ENCODE measurements at places on chromosomes 13 and 19.

DNA sequence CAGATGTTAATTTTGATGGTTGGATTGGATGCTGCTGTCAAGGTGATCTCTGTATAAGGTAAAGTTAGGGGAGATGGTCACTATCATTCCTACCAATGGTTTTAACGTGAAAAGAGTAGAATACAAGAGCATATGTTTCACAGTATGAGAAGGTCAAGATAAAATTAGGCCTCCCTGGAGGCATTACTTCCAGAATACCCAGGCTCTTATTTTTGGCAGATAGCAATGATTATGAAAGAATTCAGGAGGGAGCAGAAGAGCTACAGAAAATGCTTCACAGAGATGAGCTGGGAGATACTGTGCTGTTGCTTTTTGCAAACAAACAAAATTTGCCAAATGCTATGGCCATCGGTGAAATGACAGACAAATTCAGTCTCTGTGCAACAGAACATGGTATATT is 547.5 kb upstream of the SPRY2 start:
- H3K4me1 ChIP-seq, result no peaks in the 10 kb centered on the region
- no peak overlapping the region for H3K27ac ChIP-seq
- H3K27me3 ChIP-seq, result no peaks in the 10 kb centered on the region
- H3K36me3 ChIP-seq, result no peaks in the 10 kb centered on the region

GRCh38 chr19:29687244-29687896 is 22.1 kb downstream of the PLEKHF1 start:
- no peak overlapping the region for H3K4me3 ChIP-seq
- DNase-seq, result peak; percentile 59
- peaks cover 32% of the 10 kb centered on the region for H3K4me1 ChIP-seq
- no peaks in the 10 kb centered on the region for H3K27me3 ChIP-seq
- peaks cover 6% of the 10 kb centered on the region for H3K36me3 ChIP-seq

GRCh38 chr13:105255472-105255871 is 1280.0 kb downstream of the EFNB2 start:
- H3K27me3 ChIP-seq, result no peaks in the 10 kb centered on the region
- no peaks in the 10 kb centered on the region for H3K4me1 ChIP-seq
- H3K4me3 ChIP-seq, result no peak overlapping the region
- no peak for DNase-seq

DNA sequence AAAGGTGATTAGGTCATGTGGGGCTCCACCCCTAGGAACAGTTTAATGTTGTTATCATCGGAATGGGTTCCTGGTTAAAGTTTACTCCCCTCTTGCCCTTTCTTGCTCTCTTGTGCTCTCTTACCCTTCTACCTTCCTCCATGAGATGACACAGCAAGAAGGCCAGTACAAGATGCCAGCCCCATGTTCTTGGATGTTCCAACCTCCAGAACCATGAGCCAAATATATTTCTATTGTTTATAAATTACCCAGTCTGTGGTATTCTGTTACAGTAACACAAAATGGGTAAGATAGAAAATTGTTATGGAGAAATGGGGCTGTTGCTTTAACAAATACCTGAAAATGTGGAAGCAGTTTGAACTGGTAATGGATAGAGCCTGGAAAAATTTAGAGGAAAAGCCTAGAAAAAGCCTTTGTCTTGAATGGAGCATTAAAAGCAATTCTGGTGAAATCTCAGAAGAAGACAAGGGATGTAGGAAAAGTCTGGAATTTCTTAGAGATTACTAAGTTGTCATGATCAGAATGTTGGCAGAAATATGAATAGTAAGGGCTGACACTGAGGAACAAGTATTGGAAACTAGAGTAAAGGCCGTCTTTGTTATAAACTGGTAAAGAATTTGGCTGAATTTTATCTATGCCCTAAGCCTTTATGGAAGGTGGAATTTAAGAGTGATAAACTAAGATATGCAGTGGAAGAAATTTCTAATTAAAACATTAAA is 53.5 kb upstream of the TSC22D1 start:
- no peak overlapping the region for H3K27ac ChIP-seq
- no peaks in the 10 kb centered on the region for H3K4me1 ChIP-seq
- H3K4me3 ChIP-seq, result no peak overlapping the region
- H3K27me3 ChIP-seq, result peaks cover 19% of the 10 kb centered on the region
- no peak for DNase-seq
- no peaks in the 10 kb centered on the region for H3K36me3 ChIP-seq

- H3K36me3 ChIP-seq, result peaks cover 13% of the 10 kb centered on the region
- peak overlapping the region; percentile 98 for H3K27ac ChIP-seq
- H3K4me3 ChIP-seq, result peak overlapping the region; percentile 69
- no peak for DNase-seq
Observed at GRCh38 chr19:10796653-10797052, 39.4 kb downstream of the TMED1 start.
